ENCODE measurements at places on chromosomes 1 and 21. TPM values are rescaled to one million over a fixed set of nuclear protein-coding genes. Genes with fewer than 3 reads are reported as not detected.

The RNU1-4 gene
- total RNA-seq, result 4,195 TPM

DNA sequence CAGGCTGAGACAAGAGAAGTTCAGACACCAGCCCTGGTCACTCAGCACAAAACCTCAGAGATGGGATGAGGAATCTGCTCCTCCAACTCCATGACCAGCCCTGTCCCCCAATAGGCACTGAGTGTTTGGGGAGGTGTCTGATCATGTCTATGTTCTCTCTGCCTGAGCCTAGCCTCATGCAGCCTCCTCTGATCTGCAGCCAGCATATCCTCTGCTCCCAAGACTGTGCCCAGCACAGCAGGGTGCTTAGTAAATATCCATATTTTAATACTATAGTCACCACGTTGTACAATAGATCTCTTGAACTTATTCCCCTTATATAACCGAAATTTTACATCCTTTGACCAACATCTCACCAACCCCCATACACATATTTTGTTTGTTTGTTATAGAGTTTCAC is 202.9 kb downstream of the MATN1 start:
- no peaks in the 10 kb centered on the region for H3K36me3 ChIP-seq
- no peaks in the 10 kb centered on the region for H3K4me1 ChIP-seq
- no peak overlapping the region for H3K4me3 ChIP-seq
- H3K27ac ChIP-seq, result no peak overlapping the region
- DNase-seq, result no peak
- peaks cover 19% of the 10 kb centered on the region for H3K27me3 ChIP-seq

The ANKRD34A gene
- 1.4 TPM for total RNA-seq

GRCh38 chr1:245825128-245825901 is 670.5 kb downstream of the KIF26B start:
- H3K4me1 ChIP-seq, result peaks cover 7% of the 10 kb centered on the region
- H3K36me3 ChIP-seq, result no peaks in the 10 kb centered on the region
- no peaks in the 10 kb centered on the region for H3K27me3 ChIP-seq
- DNase-seq, result no peak
- H3K27ac ChIP-seq, result no peak overlapping the region

DNA sequence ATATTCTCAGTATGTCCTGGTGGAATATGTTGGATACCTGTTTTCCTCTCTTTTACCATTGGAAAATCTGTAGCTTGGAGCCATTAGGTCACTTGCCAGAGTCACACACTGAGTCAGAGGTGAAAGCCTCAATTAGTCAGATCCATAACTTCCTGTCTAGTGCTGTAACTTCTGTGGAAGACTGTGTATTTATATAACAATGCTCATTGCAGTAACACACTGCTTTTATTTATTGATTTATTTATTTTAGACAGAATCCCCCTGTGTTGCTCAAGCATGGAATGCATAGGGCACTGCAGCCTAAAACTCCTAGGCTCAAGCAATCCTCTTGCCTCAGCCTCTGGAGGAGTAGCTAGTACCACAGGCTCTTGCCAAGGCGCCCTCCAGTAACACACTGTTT is 1.3 kb upstream of the DOCK7 start:
- peaks cover 23% of the 10 kb centered on the region for H3K4me1 ChIP-seq
- H3K4me3 ChIP-seq, result peak overlapping the region; percentile 38
- H3K27ac ChIP-seq, result no peak overlapping the region
- no peak for DNase-seq

GRCh38 chr1:19036041-19036812 is 79.8 kb upstream of the IFFO2 start:
- no peak overlapping the region for H3K4me3 ChIP-seq
- peaks cover 15% of the 10 kb centered on the region for H3K27me3 ChIP-seq
- no peak for DNase-seq

The LMOD1 gene
- not detected for total RNA-seq

The PLPP3 gene
- 4.6 TPM for total RNA-seq

The HSD3B2 gene
- total RNA-seq, result not detected

GRCh38 chr1:2962541-2962940 is 58.7 kb upstream of the ACTRT2 start:
- no peak for DNase-seq
- H3K4me3 ChIP-seq, result no peak overlapping the region
- H3K27ac ChIP-seq, result no peak overlapping the region

The AMY1A gene
- total RNA-seq, result not detected

DNA sequence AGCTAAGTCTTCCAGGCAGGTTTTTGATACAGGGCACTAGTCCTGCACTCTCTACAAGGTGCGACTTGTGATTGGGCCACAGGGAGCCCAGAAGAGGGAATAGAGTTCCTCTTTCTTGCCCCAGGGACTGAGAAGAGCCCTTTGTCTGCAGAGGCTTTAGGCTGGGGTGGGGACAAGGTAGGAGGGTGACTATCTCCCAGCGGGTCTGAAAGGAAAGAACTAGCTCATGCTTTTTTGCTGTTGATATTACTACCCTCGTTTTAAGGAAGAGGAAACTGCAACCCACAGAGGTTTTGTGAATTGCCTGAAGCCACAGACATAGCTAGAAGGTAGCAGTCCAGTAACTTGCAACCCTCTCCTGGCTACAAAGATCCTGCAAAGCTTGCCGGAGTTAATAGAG is 615.2 kb downstream of the MATN1 start:
- no peak overlapping the region for H3K4me3 ChIP-seq
- H3K4me1 ChIP-seq, result no peaks in the 10 kb centered on the region
- no peak for DNase-seq
- peaks cover 38% of the 10 kb centered on the region for H3K27me3 ChIP-seq
- H3K27ac ChIP-seq, result no peak overlapping the region
- no peaks in the 10 kb centered on the region for H3K36me3 ChIP-seq

The ERVH48-1 gene
- not detected for total RNA-seq

The S100A8 gene
- 0.93 TPM for total RNA-seq

DNA sequence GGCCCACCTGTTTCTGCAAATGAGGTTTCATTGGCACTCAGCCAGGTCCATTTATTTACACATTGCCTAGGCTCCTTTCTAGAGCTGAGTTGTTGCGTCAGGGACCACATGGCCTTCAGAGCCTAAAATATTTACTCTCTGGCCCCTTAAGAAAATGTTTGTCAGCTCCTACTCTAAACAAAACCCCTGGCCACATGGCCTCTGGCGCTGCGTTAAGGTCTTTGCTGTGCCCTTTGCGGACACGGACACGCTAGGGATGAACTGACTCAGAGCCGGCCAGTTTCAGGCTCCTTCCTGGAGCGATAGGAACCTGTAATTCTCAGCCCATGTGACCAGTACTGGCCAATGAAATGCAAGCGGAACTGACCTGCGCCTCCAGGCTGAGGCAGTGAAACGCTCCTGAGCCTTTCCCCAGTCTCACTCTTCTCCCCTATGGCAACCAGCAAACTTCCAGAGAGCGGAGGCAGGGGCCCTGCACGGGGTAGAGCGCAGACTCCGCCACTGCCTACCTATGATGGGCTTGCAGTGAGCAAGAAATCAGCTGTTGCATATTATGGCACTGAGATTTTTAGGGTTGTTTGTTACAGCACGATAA is 160.3 kb downstream of the ETS2 start:
- no peaks in the 10 kb centered on the region for H3K4me1 ChIP-seq
- H3K27ac ChIP-seq, result no peak overlapping the region
- no peak overlapping the region for H3K4me3 ChIP-seq
- DNase-seq, result no peak

DNA sequence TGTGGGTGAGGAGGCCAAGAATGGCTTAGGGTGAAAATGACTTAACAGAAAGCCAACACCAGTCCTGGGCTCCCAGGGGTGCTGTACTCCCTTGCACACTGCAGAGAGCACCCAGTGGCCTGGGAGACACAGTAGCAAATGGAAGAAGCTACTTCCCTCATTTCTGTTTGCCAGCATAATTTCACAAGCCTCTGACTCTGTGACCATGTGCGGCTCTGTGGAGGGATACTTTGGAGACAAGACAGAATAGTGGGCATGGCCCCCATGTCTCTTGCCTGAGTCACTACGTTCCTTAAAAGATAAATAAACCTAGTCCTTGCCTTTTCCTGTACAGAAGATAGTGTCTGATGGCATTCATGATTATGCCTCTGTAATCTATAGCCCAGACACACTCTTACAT is 38.1 kb downstream of the TRIM62 start:
- no peaks in the 10 kb centered on the region for H3K4me1 ChIP-seq
- H3K27me3 ChIP-seq, result no peaks in the 10 kb centered on the region
- no peak overlapping the region for H3K4me3 ChIP-seq
- H3K36me3 ChIP-seq, result peaks cover 31% of the 10 kb centered on the region
- DNase-seq, result no peak
- no peak overlapping the region for H3K27ac ChIP-seq

DNA sequence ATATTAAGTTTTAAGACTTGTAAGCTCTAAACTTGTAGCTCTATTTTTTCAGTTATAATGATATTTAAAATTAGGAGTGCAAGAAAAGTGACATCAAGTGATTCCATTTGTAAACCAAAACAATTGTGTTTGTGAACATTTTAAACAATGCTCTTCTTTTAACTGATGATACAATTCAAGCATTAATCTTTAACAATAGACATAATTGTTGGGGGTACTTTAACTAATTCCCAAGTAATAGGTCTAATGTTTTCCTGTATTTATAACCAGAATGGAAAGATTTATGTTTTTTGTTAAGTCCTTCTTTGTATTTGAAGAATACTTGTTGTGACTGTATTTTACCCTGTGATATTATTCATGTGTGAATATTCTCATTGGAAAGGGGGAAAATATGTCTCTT is 6.8 kb downstream of the ATG4C start:
- H3K4me1 ChIP-seq, result peaks cover 65% of the 10 kb centered on the region
- peaks cover 6% of the 10 kb centered on the region for H3K36me3 ChIP-seq
- H3K27me3 ChIP-seq, result no peaks in the 10 kb centered on the region
- H3K4me3 ChIP-seq, result no peak overlapping the region

DNA sequence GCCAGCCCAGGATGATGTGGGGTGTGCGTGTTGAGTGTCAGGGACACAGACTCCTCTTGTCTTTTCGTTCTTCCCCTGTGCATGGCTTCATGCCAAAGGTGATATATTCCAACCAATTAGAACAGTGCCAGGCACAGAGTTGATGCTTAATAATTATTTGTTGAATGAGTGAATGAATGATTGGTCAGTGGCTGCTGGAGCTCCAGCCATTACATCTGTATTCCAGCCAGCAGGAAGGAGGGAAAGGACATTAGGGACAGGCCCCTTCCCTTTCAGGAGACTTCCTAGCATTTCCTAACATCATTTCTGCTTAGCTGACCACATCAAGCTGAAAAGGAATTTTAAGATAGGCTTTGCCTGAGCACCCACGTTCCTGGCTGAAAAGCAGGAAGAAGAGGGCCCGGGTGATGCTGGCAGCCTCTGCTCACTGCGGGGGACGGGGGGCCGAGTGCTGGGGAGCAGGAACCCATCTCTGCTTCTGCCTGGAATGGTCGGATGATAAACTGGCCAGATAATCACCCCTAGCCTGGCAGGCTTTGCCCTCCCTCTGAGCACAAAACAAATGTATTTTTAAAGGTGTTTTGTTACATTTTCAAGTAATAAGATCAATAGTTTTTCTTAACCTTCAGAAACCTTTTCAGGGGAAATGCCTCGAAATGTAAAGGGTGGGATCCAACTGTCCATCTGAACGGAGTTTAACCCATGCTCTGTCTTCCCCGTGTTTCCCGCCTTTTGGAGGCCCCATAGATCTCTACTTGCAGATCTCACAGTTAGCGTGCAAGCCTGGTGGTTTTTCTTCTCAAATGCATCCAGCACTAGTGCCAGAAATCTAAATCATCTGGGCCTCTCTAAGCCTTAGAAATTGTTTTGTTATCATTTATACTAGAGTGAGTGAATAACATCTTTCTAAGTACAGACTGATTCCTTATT is 39.0 kb downstream of the SLC37A1 start:
- H3K4me1 ChIP-seq, result peaks cover 9% of the 10 kb centered on the region
- no peak for DNase-seq
- no peak overlapping the region for H3K27ac ChIP-seq
- H3K27me3 ChIP-seq, result no peaks in the 10 kb centered on the region
- no peak overlapping the region for H3K4me3 ChIP-seq

The KANK4 gene
- not detected for total RNA-seq

The RGS8 gene
- total RNA-seq, result not detected

- peaks cover 45% of the 10 kb centered on the region for H3K4me1 ChIP-seq
- no peaks in the 10 kb centered on the region for H3K36me3 ChIP-seq
- DNase-seq, result no peak
- H3K27me3 ChIP-seq, result no peaks in the 10 kb centered on the region
- no peak overlapping the region for H3K4me3 ChIP-seq
These were observed 171.5 kb upstream of the HMCN1 start for GRCh38 chr1:185562461-185563359.
